ENCODE measurements at places on chromosomes 1 and 21.

DNA sequence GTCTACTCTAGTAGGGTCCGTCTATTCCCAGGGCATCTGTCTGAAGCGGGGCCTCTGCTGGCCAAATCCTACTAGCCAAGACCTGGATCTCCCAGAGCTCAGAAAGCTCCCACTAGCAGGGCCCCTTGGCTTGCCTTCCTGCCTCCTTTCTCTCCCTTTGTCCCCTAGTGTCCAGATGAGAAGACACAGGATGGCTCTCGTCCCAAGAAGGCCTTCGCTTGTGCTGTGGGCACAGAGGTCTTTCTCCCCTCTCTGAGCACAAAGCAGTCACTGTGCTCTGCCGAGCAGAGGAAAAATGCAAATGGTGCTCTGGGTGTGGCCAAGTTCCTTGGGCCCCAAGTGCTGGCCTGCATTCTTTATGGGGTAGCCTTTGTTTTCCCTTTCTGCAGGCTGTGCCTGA lies 13.0 kb upstream of the GPR137B start:
- no peak for DNase-seq

- DNase-seq: no peak
These were observed 12.7 kb upstream of the CD101 start for GRCh38 chr1:116988908-116989307.

GRCh38 chr1:196650403-196650802 lies 1.4 kb upstream of the CFH start:
- DNase-seq: no peak

GRCh38 chr1:108107658-108108057 lies 92.5 kb downstream of the SLC25A24 start:
- peak; percentile 30 for DNase-seq

GRCh38 chr1:245673881-245674414 lies 519.2 kb downstream of the KIF26B start:
- no peak for DNase-seq

- no peak for DNase-seq
These were observed 51.5 kb upstream of the VAMP3 start for GRCh38 chr1:7719468-7720094.

DNA sequence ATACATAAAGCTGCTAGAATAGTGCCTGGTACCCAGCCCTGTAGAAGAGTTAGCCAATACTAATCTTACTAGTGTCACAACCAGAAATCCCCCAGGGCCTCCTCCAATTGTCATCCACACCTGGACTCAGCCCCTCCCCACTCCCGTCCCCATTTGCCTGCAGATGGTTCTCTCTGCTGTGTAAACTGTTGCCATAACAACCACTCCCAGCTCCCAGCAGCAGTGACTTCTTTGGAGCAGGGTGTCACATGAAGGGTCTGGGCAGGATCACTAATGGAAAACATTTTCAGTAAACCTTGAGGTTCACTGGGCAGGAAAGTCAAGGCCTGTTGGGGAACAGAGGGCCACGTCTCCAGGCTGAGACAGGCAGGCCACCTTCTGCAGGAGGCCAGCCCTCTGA lies 126.0 kb upstream of the IPO9 start:
- no peak for DNase-seq

DNA sequence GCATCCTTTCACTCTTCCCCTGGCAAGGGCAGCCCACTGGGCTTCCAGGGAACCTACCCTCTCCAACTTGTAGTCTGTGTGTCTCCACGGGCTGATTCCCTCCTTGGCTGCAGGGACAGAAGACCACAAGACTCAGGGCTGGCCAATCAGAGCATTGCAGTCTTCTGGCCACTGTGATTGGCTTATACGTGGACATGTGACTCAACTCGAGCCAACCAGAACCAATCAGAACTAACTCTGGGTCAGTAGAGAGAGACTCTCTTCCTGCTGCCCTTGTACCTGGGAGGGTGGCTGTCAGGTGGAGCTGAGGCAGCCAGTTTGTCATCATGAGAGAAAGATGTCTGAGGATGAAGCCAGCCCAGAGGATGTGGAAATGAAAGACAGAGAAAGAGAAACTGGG lies 64.0 kb downstream of the DHRS3 start:
- DNase-seq: no peak

GRCh38 chr21:40555021-40555528 lies 291.9 kb downstream of the DSCAM start:
- no peak for DNase-seq

DNA sequence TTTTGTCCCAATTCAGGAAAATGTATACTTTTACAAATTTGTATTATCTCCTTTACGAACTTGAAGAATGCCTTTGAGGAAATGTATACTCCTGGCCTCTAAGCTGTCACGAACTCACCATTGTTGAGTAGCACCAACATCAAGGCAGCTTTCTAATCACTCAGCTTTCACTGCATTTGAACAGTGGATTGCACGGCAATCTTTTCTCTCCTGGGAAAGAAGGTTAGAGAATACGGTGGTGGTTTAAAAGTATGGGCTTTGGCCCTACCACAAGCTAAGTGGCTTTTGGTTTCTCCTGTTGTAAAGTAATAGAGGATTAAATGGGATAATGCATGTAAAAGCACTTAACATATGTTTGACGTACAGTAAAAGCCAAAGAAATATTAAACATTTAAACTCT lies 57.8 kb downstream of the CNST start:
- DNase-seq: no peak

DNA sequence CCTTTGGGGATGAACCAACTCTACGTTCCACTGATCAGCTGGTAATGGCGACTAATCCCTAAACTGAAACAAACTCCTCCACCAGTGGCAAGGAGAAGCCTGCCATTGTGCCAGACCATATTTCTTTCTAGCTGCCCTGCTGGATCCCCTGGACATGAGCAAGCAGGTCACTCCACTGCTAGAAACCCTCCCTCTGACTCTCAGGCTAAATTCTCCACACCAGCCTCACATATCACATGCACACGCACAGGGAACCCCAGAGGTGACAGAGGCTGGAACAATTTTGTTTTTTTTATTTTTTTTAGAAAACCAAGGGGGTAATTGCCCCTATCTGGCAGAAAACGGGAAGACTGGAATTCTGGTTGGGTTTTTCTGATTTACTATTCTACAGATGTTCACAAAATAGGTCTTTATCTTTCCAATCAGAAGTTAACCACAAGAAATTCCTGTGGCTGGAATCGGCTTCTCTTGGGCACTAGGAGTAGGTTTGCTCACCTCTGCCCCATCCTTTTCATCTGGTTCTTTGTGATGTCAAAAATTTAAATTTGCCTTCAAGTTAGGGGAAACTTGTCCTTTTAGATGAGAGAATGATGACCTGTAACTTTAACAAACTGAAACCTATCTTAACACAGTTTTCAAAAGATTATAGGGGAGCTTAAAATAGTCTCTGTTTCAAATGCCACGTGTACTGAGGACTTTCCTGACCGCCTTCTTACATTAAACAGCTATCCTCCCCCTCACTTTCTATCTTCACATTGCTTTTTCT lies 258.1 kb downstream of the SDCCAG8 start:
- DNase-seq: no peak

DNA sequence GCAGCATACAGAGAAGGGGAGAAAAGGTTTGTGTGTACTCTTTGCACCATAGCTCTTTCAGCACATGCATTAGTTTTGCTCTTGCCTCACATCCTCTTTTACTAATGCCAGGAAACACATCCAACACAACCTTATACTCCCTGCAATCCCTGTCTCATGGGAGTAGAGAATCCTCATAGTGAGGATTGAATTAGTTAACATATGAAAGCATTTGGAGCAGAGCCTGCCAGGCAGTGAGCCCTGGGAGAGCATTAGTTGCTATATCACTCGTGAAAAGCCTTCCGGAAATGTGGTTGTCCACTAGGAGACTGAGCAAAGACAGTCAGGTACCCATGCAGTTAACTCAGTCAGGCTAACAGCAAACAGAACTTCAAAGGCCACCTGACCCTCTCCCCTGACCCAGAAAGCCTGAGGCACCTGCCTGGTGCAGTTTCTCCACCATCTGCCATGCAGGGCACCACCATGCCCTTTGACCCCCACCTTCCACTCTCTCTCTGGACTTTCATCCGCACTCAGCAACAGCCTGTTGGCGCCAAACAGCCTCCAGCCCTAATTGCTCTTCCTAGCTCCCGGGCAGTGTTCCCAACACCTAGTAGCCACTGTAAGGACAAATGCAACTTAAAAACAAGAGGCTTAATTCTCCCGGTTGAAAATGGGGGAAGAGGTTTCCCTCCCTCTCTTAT lies 14.9 kb upstream of the AGT start:
- DNase-seq: no peak

Measured in activated CD4-positive, alpha-beta T cell treated with anti-CD3 and anti-CD28 coated beads for 4 hours (primary cell).